Liver (tissue), 10 donors: ENCODE measurements at places on chromosomes 7 and 10.

DNA sequence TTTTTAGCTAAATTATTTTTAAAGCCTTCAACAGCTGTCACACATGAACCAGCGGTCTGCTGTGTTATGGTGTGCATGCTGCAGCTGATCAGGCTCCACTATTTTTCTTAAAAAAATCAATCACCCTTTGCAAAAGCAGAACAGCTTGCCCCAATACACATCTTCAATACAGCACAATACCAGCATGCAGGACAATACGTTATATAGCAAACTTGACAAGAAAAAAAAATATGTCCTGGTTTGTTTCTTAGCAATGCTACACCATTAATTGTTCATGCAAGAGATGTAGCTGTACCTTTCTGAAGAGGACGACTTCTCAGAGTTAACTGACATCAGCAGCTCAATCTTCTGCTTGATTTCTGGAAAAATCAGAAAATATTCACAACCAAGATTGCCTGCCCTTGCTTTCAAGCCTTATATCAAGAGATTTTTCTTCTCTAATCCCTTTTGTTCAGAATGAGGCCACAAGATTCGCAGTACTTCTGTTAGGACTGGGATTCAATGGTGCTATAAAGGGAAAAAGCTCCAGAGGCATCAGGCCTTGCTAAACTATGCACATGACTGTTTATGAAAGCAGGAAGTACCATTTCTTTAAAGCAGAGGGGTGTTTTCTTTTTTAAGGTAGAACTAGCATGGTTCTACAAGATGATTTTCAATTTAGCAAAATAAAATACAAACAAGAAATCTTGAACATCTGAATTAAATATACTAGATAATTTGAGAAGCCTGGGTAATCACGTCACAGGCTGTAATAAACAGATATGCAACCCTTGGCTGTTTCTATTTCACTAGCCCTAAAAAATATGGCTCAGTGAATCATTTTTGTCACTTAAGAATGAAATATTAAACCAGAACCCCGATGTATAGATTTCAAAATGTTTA is 120.0 kb downstream of the SRPK2 start:
- no peak for DNase-seq

GRCh38 chr7:159026271-159027055 is 118.2 kb downstream of the VIPR2 start:
- no peak for DNase-seq

DNA sequence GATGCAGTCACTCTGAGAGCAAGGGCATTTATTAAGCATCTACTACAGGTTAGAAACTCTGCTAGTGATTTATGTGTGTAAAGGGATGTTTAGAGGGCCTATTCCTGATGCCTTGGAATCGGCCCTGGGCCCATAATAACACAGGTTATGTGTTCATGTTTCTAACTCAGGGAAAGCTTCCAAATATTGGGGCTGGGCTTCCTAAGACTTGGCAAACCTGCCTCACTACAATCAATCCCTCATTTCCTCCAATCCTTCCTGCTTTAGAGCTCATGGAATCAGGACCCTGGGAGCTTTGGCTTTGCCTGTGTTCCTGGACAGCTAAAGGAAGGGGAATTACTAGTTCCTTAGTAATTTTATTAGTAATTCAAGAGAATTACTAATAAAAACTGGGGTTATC is 148.8 kb downstream of the HIBADH start:
- DNase-seq = no peak

DNA sequence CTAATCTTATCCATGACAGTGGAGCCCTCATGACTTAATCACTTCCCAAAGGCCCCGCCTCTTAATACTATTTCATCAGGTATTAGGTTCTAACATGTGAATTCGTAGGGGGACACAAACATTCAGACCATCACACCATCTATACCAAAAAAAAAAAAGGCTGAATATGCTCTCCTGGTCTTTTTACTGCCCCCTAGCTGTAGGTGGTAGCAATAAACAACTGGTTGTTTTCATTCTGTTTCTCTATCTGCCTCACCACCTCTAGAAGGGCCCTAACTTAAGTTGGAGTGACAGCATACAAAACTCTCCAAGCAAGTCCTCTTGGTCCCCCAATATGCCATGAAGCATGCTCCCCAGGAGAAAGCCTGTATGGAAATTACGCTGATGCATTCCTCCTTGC is 94.1 kb downstream of the GRM8 start:
- no peak for DNase-seq

DNA sequence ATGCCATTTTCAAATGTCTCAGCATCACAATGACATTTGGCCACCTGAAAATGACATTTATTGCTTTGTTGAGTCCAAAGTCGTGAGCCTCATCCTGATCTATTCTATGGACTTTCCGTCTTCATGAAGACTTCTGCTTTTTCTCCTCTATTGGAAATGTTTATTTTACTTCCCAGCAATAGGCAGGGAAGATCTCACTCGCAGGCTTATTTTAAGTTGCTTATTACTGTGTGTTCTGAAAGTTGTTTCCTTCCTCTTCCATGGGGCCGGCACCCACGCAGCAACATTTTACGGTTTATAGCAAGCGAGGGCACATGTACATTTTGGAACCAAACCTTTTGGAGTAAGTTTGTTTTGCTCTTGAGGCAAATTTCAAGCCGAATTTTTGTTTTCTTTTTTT is 221.0 kb upstream of the KLF6 start:
- DNase-seq = no peak

GRCh38 chr7:91181949-91182348 is 82.3 kb upstream of the FZD1 start:
- DNase-seq = no peak

- DNase-seq = no peak
Observed at GRCh38 chr7:24477398-24478136, 95.7 kb upstream of the PALS2 start.

DNA sequence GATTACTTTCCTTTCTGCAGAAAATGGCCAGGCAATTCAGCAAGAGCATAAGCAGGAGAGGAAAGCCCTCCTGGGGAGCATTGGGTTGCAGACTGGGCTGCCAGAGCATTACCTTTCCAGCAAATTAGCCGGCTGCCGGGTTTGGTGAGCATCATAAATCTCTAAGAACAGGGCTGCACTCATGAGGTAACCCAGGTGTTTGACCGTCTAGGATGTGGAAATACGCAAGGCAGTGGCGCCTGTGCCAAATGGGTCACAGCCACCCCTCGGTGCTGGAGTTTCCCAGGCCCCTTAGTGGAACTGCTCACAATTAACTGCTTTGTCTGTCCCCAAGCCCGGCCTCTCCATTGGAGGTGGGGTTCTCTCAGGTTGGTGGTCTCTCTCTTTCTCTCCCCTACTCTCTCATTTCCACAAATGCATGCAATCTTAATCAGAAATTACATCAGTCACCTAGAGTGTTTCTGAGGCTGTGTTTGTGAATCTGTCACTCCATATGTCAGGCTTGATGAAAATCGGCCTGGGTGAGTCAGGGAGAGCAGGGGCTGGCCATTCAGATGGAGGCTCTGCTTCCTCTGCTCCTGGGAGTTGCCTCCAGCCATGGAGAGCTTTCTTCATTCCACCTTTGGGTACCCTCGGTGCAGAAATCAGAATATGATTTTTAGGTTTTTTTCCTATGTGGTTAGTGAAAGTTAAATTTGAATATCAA is 26.7 kb downstream of the PTN start:
- DNase-seq = no peak

DNA sequence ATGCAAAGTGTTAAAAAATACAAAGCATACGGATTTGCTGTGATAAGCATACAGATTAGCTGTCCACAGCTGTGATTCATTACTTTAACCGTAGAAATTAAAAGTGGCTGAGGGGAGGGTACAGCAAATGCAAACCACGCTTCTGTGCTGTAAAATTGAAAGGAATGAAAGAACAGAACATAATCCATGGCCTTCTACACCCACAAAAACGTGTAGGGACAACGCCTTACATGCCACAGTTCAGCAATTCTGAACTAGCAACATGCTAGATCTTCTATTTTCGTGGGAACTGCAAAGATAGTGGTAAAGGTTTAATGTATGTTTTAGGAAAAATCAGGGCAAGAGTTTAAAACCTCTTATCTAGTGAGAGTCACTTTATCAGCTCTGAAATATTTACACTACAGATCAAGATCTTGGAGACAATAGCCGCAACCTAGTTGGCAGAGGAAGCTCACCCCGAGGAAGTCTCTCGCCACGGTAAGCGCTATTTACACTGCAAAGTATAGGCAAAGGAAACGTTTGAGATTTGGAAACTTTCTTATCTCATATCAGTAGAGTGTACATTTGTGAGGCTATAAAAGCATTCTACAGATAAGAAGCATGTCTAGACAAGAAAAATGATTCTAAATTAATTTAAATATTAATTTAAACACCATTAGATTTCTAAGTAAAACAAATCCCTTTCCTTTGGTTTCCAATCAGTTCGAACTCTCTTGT is 193.6 kb downstream of the MLLT10 start:
- no peak for DNase-seq

GRCh38 chr10:35349389-35349915 is 13.1 kb downstream of the CCNY start:
- DNase-seq = no peak

GRCh38 chr7:9603291-9603690 is 1169.9 kb downstream of the NXPH1 start:
- no peak for DNase-seq

- DNase-seq = no peak
Observed at GRCh38 chr7:30136743-30137485, 2.1 kb downstream of the MTURN start.

GRCh38 chr7:27888736-27889135 is 148.8 kb downstream of the TAX1BP1 start:
- DNase-seq = no peak

DNA sequence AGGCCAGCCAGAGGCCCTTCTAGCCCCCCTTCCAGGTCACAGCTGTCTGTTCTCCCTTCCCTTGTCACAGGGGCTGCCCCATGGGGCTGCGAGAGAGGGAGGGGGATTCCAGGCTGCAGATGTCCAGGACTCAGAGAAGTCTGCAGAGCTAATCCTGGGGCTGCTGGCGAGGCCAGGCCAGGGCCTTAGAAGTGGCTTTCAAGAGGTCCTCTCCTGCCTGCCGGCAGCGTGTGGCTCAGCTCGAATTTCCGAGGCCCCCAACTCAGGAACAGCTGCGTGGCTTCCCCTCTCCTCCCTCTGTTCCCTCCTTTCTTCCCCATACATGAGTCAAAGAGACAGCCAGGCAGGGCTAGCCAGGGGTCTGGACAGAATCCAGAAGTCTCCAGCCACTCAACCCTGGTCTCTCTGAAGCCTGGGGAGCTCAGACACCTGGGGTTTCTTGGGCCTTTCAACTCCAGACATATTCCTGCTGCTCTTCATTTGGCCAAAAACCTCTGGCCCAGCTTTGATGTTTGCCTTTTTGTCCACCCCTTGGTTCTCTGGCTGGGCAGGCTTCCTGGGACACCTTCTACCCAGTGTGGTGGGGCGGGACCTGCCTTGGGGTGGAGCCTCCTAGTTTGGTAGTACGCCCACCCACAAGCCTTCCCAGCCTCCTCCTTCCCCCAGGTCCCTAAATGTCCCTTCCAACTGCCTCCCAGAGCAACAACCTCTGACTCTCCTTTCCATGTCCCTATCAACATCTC is 21.8 kb upstream of the EIF5AL1 start:
- DNase-seq = no peak

- DNase-seq = no peak
Observed at GRCh38 chr7:78083476-78084120, 285.0 kb downstream of the PHTF2 start.

DNA sequence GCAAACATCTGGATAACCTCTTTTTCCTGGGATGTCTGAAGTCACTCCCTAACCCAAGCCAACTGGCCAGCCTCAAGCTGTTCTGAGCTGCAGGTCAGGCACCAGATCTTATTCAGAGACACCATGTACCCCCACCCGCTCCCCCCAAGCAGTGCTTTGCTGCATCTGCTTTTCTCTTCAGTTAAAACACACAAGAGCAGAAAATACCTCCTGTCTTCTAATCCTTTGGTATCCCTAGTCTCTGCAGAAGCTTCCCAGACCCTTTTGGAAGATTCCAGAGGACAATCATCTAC is 3.0 kb downstream of the ZNF488 start:
- DNase-seq = peak; percentile 27

GRCh38 chr7:16840094-16840493 is 35.3 kb upstream of the AGR2 start:
- DNase-seq = no peak

DNA sequence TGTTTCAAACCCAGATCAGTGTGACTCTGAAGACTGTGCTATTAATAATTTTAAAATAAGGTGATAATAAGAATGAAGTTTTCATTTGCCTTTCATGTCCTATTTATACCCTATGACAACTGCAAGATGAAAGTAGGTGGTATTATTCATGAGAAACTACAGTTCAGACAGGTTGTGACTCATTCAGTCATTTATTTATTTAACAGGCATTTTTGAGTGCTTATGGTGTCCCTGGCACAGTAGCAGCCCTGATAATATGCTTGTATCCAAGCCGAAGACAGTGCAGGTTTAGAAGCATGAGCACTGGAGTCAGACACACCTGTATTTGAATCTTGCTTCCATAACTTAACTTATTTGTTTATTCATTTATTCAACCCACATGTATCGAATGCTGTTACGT is 87.1 kb downstream of the FZD1 start:
- DNase-seq = no peak

DNA sequence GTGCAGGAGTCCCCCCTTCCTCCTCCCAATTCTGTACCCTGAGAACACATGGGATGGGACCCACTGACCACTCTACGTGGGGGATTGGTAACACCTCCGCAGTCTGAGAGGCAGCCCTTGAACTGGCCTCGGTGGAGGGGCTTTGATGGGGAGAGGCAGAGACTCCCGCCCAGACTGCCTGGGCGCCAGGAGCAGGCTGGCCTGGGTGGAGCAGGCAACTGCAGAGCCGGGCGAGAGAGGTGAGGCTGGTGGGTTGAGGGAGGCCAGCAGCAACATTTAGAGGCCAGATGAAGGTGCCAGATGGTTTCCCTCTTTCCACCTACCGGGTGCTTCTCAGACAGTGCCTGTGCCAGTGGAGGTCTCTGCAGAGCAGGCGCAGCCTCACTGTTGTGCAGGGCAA is 30.7 kb upstream of the ZNF467 start:
- no peak for DNase-seq

- DNase-seq = no peak
Observed at GRCh38 chr7:120628251-120628650, 229.7 kb downstream of the TSPAN12 start.

GRCh38 chr7:64463636-64464375 is 99.1 kb downstream of the ZNF680 start:
- DNase-seq = peak; percentile 34
